A549 (cell line): ENCODE measurements at places on chromosomes 5 and 9.
A peak's percentile ranks its signal among the peaks of the same experiment; 100 is the strongest.

- DNase-seq: peak; percentile 86
Measured at GRCh38 chr9:69180670-69181069, 6.6 kb downstream of the TJP2 start.

DNA sequence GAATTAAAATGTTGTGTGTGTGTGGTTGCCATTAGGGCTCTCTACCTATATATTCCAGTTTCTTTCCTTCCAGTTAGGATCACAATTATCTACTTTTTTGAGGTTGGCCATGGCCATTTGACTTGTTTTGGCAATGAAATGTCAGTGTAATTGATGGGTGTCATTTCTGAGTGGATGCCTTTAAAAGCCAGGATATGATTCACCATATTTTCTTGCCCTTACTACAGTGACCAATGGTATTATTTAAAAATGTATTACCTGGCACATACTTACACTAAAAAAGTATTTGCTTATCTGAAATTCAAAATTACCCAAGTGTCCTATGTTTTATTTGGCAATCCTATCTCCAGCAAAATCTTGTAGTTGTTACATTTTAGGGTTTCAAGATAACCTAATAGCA is 258.7 kb upstream of the ACTBL2 start:
- no peak for DNase-seq

DNA sequence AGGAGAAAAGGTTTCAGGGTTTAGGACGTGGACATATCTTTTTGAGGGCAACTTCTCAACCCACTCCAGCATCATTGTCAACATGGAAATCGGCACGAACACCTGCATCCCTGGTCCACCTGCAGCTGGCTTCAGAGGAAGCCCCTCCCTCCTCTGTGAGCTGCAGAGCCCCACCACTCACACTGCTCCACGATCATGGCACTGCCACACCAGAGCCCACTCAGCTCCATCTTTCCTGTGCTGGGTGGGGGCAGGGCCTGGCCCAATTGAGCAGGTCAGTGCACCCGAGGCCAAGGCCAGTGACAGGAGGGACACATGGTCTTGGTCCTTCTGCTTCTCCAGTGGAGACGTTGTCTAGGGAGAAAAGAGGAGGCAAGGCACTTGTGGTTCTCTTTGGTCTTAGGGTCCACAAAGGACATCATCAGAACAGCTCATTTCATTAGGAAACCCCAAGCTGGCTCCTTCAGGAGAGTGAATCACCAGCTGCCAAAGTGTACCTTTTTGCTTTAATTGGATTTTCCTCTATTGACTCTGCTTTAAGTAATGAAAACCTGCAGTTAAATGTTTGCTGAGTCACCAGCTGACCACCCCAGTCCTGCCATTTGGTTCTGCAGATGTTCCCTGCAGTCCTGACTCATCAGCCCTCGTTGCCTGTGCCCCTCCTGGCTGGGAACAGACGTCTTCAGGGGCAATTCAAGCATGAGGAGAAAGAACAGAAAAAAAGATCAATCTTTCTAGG is 56.2 kb downstream of the UBE2QL1 start:
- peak; percentile 11 for DNase-seq

- DNase-seq: peak; percentile 60
Measured at GRCh38 chr5:168947212-168947868, 353.6 kb downstream of the SLIT3 start.

- peak; percentile 51 for DNase-seq
Measured at GRCh38 chr9:97923529-97924108, 1.3 kb upstream of the TRMO start.

- DNase-seq: no peak
Measured at GRCh38 chr5:20360263-20360662, 372.3 kb upstream of the CDH18 start.

DNA sequence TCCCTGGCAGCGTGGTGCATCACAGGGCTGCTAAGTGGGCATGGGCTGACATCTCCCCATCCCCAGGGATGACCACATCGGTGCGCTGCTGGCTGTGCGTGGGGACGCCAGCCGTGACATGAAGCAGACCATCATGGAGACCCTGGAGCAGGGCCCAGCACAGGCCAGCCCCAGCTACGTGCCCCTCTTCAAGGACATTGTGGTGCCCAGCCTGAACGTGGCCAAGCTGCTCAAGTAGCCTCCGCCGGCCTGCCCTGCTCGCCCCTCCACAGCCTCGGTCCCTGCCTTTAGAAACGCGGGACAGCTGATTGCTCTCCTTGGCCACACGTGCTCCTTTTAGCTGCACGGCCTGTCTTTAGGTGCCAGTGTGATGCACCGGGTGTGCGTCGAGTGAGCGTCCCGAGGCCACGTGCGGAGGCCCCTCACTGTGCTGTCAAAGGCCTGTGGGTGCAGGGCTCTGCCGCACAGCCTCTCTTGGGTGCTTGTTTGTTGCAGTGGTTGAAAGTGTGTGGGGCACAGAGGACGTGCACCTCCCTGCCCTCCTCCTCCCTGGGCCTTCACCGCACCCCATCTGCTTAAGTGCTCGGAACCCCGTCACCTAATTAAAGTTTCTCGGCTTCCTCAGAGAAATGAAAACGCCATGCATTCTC is 23.8 kb downstream of the EXOC3 start:
- no peak for DNase-seq

GRCh38 chr9:26891726-26892125 is 876 bp downstream of the CAAP1 start:
- no peak for DNase-seq

GRCh38 chr9:129685220-129685932 is 19.9 kb downstream of the PRRX2 start:
- peak; percentile 84 for DNase-seq

DNA sequence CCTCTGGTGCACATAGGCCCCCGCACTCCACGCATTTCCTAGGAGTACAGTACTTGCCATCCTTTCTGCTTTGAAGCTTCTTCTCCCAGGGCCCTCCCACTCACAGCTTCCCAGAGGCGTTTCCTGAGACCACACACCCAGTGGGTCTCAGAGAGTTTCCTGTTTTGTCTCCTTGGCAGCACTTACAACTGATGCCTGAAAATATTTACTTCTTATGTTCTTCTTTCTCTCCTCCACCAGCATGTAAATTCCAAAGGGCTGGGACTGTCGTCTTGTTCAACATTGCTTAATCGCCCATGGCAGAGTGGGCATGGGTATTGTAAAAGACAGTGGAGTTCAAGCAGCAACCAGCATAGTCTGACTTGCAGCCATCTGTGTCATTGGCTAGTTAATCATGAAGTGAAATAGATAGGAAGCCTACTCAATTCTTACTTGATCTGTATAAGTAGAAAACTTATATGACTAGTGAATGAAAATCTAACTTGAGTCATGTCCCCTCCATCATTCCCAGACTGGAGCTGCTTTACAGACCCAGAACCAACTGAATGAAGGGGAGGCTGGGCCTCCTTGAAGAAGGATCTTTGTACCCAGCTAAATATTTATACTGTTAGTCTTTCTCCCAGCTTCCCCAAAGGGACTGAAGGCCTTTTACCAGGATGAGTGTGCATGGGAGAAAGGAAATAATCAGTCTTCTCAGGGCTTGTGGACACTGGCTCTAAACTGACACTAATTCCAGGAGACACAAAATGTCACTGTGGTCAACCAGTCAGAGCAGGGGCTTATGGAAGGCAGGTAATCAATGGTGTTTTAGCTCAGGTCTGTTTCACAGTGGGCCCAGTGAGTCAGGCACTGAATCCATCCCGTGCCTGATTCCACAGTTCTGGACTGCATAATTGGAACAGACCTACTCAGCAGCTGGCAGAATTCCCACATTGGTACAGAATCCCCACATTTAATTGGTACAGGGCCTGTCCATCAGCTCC is 116.4 kb downstream of the SV2C start:
- DNase-seq: no peak

- DNase-seq: no peak
Measured at GRCh38 chr5:149374303-149374702, 4.8 kb downstream of the IL17B start.

DNA sequence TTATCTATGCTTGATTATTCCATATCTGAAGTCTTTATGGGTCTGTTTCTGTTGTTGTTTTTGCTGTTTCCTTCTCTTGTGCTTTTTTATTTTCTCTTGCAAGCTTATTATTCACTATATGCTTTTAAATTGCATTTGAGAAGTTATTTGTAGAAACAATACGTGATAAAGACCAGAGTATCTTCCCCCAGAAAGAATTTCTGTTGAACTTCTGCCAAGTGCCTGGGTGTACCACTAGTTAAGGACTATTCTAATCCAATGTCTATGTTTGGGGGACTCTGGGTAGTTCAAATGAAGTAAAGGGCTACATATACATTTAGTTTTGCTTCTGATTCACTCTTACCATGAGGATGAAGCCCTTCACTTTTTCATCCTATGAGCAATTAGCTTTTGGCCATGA is 54.3 kb downstream of the SLF1 start:
- no peak for DNase-seq

DNA sequence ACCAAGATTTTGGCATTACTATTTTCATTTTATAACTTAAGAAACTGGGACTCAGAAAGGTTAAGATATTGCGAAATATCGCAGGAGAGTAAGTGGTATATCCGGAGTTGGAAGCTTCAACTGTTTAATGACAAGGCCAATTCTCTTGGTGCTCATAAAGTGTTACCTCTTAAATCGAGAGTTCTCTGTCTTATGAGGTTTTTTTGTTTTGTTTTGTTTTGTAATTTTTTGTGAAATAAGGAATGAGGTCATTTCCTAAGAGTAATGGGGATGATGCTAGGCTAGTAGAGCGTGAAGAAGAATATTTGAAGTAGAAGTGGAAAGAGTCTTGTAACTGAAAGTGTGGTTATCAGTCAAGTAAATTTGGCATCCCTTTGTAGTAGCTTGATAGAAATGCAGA is 183.2 kb upstream of the DAB2 start:
- DNase-seq: no peak

GRCh38 chr5:80676706-80677105 is 21.9 kb upstream of the DHFR start:
- no peak for DNase-seq

DNA sequence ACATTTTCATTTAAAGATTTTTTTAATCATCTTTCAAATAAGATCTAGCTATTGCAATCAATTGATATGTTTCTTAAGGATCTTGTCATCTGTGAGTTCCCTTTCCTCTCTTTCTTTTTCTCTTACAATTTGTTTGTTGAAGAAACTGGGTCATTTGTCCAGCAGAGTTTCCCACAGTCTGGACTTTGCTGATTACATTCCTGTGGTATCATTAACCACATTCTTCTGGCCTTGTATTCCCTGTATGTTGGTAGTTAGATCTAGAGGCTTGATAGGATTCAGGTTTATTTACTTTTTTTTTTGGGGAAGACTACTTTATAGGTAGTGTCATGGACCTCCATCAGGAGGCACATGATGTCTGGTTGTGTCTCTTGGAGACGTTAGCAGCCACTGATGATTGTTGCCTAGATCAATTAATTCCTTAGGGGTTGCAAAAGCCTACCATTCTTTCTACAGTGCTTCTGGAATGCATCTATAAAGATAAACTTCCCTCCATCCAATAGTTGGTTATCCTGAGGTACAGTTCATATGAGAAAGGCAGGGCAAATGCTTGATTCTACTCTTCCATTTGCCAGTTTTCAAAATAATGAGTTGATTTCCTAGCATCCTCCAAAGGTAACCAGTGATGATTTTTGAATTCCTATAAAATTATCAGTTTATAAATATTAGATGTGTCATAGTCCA is 14.3 kb downstream of the PDE8B start:
- peak; percentile 29 for DNase-seq

- DNase-seq: no peak
Measured at GRCh38 chr9:75139201-75139600, 50.9 kb downstream of the OSTF1 start.

DNA sequence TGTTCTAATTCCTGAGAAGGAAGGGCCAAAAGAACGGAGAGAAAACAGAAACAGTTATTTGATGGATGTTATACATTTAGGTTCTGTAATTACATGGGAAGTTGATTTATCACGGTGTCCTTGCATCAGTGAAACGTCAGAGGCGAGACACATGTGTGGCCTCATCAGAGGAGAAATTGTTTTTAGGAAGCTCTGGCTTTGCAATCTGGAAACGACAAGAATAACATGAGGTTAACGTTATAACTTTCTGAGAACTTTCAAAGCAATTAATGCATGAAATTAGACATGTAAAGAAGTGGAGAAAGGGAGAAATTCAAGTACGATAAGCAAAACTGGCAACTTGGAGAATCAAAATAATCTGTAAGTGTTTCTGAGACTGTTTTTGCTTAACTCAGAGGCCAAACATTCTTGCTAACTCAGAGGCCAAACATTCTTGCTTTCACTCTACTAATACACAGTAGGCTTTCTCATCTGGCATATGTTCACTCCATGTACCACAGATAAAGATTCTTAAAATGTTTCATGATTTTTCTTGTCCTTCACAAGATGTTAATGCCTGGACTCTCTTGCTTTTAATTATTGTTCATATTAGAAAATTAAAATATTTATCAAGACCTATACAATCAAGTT is 933.0 kb downstream of the TLE4 start:
- no peak for DNase-seq

- DNase-seq: no peak
Measured at GRCh38 chr5:106303911-106304310, 1366.8 kb downstream of the EFNA5 start.

GRCh38 chr5:140044041-140044440 is 942 bp upstream of the NRG2 start:
- no peak for DNase-seq

- DNase-seq: no peak
Measured at GRCh38 chr5:133546500-133546899, 65.8 kb downstream of the FSTL4 start.

DNA sequence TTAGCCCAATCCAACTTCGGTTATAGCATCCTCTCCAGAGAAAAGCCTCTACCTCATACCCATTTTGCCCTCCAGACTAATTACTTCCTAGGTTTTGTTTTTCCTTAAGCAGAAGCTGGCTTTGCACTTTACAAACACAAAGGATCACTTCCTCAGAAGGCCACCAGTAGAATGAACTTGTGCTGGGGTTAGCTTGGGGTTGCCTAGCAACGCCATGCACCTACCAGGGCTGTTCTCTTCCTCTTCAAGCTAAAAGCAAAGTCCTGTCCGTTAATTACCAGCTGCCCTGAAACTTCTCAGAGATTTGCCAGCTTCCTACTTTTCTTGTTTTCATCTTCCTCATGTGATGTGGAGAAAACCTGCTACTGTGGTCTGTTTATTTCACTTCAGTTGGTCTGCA is 132.0 kb upstream of the WWC1 start:
- peak; percentile 9 for DNase-seq

- no peak for DNase-seq
Measured at GRCh38 chr5:136295914-136296313, 69.4 kb downstream of the TRPC7 start.

GRCh38 chr9:87370049-87370685 is 127.5 kb upstream of the DAPK1 start:
- DNase-seq: no peak

DNA sequence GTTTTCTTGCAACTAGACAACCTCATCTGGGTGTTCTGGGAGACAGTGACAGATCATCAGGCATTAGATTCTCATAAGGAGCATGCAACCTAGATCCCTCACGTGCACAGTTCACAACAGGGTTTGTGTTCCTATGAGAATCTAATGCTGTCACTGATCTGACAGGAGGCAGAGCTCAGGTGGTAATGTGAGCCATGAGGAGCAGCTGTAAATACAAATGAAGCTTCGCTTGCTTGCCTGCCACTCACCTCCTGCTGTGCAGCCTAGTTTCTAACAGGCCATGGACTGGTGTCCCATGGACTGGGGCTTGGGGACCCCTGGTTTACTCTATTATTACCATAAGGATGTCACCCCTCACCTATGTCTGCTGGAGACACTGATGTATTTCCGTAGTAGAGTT is 166.8 kb downstream of the PSAT1 start:
- DNase-seq: no peak

GRCh38 chr5:87829217-87829551 is 416.5 kb upstream of the CCNH start:
- peak; percentile 14 for DNase-seq
